ENCODE measurements at places on chromosomes 5 and 9.

DNA sequence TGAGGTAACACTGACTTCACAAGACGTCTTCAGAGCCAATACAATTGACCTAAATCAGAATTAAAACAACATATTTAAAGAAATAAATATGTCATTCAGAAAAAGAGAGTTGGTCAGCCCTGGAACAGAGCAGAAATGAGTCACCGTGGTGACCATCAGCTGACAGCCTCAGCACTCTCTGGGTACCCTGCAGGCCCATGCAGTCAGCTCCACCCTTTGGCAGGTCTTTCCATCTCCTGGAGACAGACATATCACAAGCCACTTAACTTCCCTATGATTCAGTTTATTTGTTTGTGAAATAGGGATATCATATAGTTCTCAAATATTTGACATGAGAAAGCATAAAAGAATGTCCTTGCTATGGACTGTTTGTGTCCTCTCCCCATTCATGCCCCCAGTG, 151.6 kb upstream of the MEF2C start:
- DNase-seq = peak; percentile 48

- DNase-seq = no peak
These were observed 21.5 kb downstream of the TENT4A start for GRCh38 chr5:6734781-6735180.

DNA sequence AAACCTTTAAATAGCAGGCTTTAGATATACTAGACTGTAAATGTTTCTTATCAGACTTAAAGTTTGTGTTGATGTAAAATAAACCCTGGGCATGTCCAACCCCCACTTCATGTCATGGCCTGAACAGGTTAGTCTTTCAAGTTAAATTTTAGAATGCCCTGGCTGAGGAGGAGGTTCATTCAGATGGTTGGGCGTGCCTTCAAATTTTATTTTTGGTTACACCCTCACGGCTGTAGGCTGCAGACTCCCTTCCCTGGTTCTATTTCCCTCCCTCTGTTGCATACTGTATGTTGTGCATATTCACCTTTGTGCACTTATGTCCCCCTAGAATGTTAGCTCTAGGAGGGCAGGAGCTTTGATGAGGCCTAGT, 5.3 kb upstream of the BICD2 start:
- DNase-seq = no peak

GRCh38 chr9:93130861-93131481, 3.1 kb downstream of the NINJ1 start:
- no peak for DNase-seq

DNA sequence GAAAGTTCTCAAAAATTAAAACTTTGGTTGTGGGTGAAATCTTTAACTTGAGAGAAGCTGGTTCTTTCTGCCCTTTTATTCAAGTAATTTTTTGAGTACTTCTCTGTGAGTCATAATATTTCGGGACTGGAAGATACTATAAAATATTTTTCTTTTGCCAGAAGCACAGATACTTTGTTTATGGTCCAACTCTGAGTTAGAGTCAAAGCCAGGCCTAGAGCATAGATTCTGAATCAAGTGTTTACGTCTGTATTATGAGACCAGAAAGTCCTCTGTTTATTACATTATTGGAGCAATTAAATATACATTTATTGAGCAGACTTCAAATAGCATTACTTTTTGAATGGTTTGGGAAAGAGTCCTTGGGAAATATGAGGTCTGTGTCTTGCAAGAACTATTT, 187.9 kb downstream of the FER start:
- DNase-seq = no peak

DNA sequence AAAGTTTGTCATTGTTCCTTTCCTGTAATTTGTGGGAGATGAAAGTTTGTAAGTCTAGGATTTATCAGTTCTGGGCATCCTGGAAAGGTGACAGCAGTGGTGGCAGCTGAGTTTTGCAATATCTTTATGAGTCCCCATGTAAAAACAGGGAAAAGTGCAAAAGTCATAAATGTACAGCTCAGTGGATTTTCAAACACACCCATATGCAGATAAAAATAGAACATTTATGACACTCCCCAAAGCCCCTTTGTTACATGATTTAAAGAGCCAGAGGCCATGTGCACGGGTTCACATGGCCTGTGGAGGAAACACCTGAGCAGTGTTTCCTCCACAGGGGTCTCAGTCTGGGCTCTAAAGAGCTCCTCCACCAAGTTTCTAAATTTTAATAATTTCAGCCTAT, 6.3 kb downstream of the TMEM38B start:
- no peak for DNase-seq

DNA sequence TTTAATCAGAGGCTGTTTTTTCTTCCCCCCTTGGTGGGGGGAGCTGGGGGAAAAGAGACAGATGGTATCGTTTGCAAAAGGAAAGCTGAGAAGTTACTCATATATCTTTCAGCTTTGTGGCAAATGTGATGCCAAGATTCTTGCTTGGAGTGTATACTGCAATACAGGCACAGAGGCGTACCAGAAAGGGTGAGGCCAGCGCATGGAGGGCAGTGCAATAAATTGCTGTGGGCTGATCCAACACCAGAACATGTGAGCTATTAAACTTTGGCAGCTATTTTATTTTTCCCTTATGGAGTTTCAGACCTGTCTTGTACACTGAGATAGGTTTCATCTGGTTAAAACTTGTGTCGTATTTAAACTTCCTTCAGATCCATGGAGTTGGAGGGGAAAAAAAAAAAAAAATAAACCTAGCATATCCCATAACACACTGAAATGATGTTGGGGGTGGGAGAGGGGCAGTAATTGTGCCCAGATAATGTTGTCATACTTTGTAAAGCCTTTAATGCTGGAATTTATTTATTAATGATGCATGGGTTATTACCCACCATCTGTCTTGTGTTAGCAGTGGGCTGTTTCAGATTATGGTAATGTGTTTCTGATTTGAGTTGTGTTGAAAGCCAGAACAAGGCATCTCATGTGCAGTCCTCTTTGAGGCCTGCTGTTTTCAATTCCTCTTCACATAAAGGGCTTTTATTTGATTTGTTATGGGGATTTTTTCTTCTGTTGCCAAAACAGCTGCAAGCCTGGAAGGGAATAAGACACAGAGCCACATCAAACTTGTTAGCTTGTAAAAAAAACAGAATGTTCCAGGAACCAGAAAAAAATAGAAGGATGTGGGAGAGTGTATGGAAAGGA, 891.3 kb downstream of the TLE1 start:
- peak; percentile 91 for DNase-seq

- peak; percentile 60 for DNase-seq
These were observed 386.5 kb upstream of the RFX3 start for GRCh38 chr9:3912280-3912679.

- DNase-seq = no peak
These were observed 16.4 kb upstream of the ZBED3 start for GRCh38 chr5:77103457-77103856.

DNA sequence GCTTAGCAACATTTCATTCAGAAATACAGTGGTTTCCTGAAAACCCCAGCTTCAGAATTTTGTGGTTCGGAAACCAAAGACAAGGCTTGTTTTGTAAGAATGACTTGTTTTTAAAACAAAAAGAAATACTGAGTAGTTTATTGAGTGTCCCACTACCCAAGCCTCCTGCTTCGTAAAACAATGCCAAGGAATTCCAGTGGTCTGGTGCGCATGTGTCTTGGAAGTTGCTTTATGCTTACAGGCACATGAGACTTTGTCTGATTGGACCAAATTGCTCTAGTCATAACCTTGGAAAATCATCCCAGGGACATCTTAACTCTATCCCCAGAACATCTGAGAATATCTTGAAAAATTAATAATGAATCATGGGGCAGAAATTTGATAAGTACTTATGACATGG, 77.1 kb upstream of the FST start:
- no peak for DNase-seq

- no peak for DNase-seq
These were observed 6.4 kb upstream of the AMBP start for GRCh38 chr9:114084282-114085073.

GRCh38 chr9:20119566-20119965, 330.7 kb upstream of the SLC24A2 start:
- DNase-seq = no peak
